ENCODE measurements at places on chromosomes 3 and 15.

DNA sequence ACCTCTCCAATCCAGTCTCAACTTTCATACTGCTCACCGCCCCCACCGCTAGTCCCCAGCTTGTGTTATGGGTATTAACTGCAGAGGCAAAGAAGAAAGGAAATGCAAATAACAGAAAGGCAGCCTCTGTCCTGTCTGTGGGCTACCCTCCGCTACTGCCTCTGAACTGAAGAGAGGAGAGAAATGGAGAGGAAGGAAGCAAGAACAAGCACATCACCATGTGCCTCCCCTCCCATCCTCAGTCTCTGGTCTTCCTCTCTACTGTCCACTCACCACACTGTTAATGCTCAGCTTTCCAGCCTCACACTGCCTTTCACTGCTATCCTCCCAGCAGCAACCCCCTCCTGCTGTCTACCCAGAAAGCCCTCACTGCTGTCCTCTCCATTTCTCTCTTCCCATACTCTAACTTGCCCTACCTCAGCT is 139.0 kb upstream of the SLC2A2 start:
- no peak for DNase-seq

DNA sequence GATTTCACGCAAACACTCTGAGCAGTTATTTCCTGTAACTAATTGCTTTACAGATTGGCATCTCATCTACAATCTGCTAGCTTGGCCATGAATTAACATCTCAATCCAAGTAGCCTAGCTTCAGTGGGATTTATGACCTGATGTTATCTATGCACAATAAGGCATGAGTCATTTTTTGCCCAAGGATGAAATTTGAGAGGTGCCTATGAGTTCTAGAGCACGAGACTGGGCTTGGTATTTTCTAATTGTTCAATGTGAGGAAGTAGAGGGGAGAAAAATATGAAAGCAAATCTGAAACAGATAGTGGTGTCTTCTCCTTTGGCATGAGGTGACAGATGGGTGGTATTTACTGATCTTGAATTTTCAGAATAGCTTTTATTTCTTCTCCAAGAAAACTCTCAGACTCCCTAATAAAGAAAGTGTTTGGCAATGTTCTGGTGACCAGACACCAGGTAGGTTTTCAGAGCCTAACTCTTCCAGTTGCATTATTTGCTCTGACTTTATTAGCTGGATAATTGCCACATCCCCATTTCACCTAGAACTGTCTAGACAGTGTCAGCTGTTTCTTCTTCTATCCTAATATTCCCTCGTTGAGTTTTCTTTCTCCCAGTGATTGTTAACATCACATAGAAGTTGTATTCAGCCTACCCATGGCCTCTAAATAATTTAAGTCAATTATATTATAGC is 301.0 kb upstream of the UMPS start:
- no peak for DNase-seq

DNA sequence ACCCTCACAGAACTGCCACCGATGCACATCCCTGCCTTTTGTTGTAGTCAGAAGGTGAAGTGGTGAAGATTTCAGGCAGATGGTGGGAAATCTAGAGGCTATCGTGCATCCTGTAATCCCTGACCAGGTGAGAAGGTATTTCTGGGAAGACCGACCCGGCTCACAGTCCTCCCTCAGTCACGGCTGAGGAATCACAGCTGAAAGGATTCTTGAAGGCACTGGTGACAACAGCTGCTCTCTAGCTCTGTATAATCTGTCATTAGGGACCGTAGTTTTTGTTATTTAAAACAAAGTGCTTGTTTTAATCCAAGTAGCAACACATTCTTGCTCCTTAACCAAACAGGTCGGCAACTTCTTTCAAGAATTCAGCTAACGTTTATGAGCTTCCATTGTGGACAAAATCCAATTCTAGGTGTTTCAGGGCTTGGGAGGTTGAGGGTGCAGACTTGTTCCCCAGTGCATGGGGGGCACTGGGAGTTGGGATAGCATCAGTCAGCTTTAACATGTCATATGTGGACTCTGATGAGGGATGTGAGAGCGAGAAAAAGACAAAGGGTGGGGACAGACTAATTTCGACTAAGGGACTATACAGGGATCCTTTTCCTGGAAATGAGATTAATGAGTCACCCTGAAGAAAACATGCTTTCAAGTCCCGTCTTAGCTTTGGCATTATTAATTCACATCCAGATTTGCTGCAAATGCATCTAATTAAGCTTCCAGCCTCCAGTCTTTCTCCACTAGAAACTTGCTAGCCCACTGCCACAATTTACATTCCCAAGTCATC is 141.0 kb upstream of the RASGRP1 start:
- DNase-seq = no peak

DNA sequence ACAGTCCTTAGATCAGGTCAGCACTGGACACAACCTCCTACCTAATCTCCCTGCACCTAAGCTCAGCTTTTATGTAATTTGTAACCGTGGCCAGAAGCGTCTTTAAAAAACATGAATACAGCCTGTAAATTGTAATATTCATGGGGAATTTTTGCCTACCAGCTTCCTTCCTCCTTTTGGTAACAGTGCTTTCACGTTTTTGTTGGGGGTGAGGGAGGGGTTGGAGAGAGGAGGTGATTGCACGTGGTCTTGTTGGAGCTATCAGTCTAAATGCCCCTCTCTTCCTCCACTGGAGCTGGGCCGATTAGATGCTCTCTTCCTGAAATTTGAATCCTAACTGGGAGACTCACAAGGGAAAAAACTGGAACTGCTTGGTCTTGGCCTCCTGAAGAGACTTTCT is 35.1 kb upstream of the SCN5A start:
- no peak for DNase-seq

DNA sequence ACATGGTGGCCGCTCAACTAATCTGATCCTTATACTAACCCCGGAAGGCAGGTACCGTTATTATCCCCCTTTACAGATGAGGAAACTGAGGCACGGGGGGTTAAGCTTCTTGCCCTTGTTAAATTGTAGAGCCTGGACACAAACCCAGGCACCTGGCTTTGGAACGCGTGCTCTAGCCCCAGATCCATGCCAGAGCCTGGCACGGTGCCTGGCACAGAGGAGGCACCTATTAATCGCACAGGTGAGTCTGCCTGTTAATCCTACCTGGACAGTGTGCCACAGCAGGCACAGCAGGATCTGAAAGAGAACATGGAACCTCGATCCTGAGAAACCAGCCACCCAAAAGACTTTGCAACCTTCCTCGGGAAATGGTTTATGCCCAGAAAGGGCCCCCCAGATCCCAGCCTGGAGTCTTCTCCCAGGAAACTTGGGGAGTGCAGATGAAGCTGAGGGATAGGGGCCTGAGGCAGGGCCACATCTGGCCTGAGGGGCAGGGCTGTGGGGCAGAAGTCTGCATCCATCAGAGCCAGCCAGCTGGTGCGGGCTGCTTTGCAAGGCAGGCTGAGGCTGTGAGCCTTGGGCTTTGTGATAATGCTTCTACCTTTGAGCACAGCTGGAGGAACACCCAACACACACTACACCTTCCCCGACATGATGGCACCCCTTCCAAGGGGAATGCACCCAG is 55.3 kb upstream of the SLC6A1 start:
- DNase-seq = no peak

DNA sequence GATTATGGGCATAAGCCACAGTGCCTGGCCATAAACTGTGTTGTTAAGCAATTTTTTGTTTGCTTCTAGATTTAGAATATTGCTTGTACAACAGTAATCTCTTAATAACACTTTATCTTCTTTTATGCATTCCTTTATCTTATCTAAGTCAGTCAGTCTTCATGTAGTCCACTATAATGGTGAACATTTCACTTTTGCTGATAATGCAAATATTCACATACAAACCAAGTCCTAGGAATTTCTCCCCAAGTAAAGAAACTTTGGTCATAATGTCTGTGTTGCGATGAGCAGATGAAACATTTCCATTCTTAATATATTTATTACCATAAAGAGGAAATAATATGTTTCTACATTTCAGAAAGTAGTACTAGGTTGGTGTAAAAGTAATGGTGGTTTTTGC is 765.8 kb upstream of the ARRDC4 start:
- no peak for DNase-seq
